ENCODE measurements at places on chromosomes 2 and 18.

DNA sequence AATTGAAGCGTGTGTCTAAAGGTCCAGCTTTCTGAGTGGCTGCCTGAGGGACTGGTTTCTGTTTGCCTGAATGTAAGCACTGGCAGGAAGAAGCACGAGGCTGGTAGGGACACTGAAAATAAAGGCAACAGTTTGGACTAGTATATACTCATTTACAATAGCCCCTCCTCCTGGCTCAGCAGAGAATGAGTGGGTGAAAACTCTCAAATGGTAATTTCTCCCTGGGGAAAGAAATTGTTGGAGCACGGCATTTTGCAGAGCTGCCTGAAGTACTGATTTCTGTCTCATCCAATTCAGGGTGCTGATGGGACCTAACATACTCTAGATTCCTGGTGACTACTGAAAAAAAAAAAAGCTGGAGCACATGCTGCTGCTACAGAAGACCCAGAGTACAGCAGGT lies 17.3 kb upstream of the SPP2 start:
- no peak for DNase-seq

DNA sequence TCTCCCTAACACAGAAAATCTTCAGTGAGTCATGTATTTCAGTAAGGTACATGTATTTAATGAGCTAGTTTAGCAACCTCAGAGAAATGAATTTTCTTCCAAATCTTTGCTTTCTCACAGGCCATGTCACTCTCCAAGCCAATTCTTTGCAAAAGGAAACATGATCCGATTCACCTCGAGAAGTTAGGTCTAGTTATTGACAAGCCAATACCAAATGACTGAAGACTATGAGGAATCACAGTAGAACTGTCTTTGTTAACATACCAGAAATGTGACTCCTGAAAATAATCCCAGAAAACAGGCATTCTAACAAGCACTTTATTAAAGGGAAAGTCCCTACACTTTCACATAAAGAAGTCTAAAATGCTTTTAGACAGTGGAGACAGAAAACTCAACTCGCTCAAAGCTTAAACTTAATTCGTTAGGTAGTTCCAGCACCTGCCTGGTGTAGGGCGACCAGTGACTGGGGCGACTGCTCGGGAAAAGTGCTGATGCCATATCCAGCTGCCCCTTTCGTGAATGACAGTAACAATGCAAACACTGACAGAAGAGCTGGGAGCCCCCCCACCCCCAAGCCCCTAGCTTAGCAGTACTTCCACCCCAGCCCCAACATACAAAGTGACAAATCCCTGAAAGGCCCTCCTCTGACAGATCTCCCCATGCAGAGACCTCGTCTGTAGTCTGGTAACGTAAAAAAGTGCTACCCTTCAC lies 1.8 kb downstream of the MEMO1 start:
- DNase-seq = no peak

DNA sequence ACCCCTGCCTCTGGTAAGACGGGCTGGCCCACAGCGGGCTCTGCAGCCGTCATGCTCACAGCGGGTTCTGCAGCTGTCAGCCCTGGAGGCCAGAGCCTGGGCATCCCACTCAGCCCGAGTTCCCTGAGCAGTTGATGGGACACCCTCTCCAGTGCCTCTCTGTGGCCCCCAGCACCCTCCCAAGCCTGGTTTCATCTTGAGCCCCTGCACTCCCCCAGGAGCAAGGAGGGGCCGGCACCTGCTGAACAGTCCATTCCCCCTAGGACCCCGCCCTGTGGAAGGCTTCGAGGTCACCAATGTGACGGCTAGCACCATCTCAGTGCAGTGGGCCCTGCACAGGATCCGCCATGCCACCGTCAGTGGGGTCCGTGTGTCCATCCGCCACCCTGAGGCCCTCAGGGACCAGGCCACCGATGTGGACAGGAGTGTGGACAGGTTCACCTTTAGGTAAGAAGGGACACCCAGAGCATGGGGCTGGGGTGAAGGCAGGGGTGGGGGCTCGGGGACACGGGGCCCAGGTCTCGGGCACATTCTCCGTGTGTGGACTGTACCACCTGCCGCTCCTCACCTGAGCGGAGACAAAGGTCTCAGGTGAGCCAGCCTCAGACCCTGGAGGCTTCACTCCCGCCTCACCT lies 34.5 kb downstream of the MTERF4 start:
- no peak for DNase-seq

GRCh38 chr2:239264492-239264837 lies 136.4 kb downstream of the HDAC4 start:
- DNase-seq = no peak

- DNase-seq = no peak
Observed at GRCh38 chr2:231523451-231524285, 6.6 kb downstream of the NMUR1 start.

- DNase-seq = no peak
Observed at GRCh38 chr2:224194161-224194560, 155.1 kb upstream of the SERPINE2 start.

DNA sequence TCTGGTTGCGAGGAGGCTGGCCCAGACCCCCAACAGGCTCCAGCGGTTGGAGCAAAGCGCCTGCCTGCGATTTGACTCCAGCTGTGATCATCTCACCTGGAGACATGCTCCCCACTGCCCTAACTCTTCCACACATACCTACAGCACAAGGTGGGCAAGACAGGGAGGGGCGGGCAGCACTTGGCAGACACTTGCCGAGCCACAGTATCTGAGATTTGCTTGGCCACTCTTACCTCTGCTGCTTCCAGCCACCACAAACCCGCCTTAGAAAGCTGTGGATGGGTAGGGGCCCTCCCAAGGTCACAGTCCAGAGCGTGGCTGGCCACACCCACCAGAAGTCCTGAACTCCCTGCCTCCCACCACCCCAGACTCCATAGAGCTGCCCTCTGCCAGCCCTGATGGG lies 8.2 kb downstream of the CYP26B1 start:
- DNase-seq = no peak

DNA sequence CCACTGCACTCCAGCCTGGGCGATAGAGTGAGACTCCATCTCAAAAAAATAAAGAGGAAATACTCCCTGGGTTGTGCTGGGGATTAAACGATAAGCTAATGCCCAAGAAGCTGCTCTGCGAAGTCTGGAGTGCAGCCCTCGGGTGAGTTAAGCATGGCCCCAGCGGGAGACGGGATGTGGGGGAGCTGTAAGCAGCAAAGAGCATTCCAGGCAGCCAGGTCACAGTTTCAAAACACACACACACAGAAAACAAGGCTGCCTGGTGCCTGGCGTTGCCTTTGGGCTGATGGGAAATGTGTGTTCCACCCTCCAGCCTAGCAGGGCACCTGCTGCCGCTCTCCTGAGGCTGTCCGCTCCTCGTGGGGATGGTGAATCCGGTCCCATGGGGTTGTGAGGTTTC lies 24.1 kb downstream of the ODC1 start:
- no peak for DNase-seq

DNA sequence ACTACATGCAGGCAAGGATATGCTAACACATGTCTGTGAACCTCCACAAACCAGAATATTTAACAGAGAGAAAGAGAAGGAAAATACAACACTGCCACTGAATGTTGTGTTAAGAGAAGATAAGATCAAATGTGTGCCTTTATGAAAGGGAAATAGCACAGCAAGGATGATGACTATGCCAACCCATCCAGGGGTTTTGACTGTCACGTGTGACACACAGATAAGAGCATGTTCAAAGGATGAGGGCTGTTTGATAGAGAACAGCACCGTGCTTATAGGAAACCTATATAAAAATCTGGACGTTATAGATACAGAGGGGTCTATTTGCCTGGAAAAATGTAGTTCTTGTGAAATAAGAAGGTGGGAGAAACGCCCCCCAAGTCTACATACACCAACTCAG lies 911.8 kb downstream of the CPS1 start:
- DNase-seq = no peak

- DNase-seq = peak; percentile 33
Observed at GRCh38 chr2:223815186-223815883, 22.0 kb downstream of the AP1S3 start.

GRCh38 chr2:239055756-239056493 lies 208.0 kb downstream of the TWIST2 start:
- DNase-seq = no peak

DNA sequence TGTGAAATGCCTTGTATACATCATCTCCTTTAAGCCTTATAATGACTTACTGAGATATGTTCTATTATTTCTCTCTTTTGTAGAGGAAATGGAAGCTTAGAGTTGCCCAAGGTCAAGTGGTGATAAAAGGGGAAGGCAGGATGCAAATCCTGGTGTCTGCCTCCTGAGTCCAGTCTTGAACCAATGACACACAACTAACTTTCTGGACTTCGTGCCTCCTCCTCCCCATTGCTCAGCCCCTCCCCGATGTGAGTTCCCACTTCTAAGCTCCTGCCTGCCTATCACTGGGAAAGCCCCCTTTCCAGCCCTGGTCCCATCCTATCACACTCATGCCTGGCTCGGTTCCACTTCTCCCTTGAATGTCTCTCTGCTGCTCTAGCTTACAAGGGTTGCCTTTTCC lies 6.9 kb upstream of the CTIF start:
- DNase-seq = peak; percentile 55

- no peak for DNase-seq
Observed at GRCh38 chr2:64213532-64214275, 69.5 kb upstream of the PELI1 start.

GRCh38 chr2:108916796-108917421 lies 72.1 kb downstream of the EDAR start:
- DNase-seq = no peak

GRCh38 chr18:35267161-35267651 lies 22.8 kb downstream of the ZSCAN30 start:
- DNase-seq = peak; percentile 10

GRCh38 chr2:223474893-223475292 lies 127.3 kb downstream of the SCG2 start:
- DNase-seq = no peak

- no peak for DNase-seq
Observed at GRCh38 chr2:194380011-194380410, 1277.0 kb upstream of the SLC39A10 start.

DNA sequence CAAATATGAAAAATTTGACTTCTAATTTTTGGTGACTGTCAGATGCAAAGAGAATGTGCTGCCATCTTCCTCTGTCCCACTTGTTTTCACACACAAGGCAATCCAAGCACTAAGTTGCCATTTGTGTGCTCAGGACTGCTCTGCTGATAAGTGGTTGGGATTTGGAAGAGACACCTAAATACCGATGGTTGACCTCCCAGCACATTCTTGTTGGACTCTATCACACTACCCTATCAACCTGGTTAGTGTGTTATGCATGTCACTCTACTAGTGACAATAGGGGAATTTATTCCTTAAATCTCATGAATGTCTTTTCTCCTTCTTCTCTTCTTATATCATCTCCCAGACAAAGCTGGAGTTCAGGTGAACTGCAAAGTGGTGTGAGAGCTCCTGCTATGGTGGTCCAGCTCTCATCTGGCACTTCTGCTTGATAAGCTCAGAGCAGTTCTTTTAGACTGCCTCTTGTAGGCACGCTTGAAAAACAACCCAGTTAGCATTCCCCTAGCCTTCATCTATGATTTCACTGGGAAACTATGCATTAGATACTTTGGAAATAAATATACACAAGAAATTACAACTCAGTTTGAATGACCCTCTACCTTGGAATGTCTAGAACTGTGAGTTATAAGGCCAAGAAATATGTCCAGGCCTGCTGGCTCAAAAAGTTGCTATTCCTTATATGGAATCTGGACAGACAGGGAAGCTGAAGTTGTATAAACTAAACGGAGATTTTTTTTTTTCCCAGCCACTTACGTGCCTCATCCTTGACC lies 404.8 kb downstream of the MEIS1 start:
- no peak for DNase-seq

DNA sequence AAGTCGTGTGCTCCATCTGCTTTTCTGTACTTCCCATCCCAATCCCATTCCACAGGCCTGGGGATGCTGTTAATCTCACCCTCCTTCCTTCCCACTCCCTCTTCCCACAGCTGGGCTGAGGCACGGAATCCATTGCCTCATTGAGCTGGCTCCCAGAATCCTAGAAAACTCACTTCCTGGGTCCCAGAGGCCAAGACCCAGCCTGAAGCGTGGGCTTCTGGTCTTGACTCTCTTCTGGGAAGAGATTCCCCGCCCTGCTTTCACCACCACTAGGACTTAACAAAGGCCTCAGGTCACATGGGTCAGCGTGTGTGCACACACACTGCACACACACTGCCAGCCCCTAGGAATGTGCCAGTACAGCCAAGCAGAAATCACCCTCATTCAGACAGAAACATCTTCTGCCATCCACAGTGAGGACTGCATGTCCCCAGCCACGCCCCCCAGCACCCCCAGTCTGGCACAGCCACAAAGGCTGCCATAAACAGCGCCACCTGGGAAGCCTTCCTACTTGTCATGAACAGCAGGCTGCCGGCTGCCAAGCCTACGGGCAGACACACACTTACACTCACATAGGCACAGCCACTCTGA lies 165.8 kb downstream of the TNS1 start:
- DNase-seq = no peak

- no peak for DNase-seq
Observed at GRCh38 chr2:64888591-64889309, 100.4 kb upstream of the SLC1A4 start.

DNA sequence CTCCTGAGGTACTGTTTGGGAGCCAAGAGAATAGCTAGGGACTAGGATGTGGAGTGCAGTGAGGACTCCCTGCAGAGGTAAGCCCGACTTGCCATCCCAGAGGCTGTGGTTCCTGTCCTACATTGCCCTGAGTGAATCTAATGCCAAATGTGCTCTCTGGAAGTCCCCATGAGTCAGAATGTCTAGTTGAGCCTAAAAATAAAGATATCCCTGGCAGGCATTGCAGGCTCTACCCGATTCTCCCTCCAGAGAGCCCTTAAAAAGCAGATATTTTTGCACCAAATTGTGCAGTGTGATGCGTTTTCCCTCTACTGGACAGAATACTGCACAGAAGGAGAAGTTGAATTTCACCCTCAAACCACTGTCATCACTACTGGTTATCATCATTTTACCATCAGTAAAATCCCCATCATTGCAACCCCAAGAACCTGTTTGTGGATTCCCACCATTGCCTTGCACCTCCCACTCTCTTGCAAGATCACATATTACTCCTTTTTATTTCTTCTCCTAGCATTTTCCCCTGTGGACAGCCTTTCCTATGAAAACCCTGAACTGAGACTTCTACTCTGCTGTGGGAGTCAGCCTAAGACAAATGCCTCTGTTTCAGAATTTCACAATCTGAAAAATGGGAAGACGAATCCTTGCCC lies 98.0 kb downstream of the MARCHF4 start:
- peak; percentile 41 for DNase-seq

DNA sequence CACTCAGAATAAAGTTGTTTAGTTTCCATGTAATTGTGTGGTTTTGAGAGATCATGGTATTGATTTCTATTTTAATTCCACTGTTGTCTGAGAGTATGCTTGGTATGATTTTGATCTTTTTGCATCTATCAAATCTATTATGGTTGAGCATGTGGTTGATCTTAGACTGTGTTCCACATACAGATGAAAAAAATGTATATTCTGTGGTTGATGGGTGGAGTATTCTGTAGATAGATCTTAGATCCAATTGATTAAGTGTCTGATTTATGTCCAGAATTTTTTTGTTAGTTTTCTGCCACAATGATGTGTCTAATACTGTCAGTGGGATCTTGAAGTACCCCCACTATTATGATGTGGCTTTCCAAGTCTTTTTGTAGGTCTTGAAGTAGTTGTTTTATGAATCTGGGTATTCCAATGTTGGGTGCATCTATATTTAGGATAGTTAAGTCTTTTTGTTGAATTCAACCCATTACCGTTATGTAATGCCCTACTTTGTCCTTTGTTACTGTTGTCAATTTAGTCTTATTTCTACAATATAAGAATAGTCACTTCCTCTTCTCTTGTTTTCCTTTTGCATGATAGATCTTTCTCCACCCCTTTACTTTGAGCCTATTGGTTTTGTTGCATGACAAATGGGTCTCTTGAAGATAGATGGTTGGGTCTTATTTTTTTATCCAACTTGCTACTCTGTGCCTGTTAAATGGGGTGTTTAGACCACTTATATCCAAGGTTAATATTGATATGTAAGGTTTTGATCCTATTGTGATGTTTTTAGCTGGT lies 101.8 kb downstream of the TRABD2A start:
- no peak for DNase-seq

Data from suppressor macrophage (primary cell).